ENCODE measurements at places on chromosomes 6 and 20.

DNA sequence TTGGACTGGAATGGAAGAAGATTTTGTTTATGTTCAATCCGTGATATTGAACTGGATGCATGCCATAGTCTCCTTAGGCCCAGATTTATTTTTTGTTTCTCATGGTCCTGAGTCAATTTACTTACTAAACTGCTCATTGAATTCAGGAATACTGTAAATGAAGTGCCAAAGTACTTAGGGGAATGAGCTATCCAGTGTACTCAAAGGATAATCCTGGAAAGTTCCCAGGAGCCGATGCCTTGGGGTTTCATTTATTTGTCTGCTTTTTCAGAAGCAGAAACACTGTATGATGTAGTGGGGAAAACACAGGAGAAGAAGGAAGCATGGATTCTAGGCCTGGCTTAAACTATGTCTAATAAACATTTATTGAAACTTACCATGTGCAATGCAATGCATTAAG is 56.1 kb upstream of the THEMIS start:
- DNase-seq = no peak

DNA sequence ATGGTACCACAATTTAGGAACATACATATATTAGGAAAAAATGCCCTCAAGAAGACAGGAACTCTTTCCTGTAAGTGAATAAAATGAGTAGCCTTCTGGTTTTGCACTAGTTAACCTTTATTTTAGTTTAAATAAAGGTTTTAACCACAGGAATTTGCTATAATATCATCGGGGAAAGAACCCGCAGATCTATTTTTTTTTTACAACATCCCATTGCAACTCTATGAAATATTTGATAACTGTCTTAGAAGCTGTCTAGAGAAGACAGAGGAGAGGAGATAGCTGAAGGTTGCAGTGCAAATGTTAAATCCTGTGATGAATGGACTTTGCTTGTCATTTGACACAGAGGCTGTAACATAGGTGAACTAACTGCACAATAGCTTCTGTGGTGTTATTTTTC is 69.5 kb downstream of the TINAG start:
- no peak for DNase-seq

DNA sequence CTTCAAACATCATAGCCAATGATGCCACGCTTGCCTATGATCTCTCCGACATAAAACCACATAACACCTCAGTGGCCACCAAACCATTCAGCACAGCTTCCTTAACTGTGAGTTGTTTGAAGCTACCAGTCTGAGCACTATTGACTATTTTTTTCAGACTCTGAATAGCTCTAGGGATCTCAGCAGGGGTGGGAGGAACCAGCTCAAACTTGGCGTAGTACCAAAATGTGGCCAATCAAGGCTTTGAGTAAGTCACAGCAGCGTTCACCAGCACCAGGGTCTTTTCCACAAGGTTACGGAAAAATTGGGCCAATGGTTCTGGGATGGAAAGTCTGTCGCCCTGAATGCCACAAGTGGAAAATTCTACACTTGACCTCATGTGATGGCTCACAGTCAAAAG is 70.6 kb downstream of the SMPDL3A start:
- no peak for DNase-seq

DNA sequence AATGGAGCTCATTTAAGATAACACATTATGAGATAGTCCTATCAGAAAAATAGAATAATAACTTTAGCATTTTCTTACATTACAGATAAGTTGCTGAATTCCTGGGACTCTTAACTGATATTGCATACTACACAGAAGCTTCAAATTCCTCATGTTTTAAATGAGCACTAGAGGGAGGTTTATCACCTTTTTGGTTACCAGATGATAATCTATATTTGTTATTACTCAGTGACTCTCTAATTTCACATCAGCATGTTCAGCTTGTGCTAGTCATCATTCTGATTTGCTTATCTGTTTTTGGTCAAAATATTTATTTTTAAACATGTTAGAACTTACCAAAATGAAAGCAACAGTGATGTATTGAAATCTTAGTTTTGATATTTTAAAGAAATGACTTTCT is 20.5 kb upstream of the GJA10 start:
- DNase-seq = no peak

- no peak for DNase-seq
These were observed 187.2 kb downstream of the TFAP2C start for GRCh38 chr20:56816349-56816748.

DNA sequence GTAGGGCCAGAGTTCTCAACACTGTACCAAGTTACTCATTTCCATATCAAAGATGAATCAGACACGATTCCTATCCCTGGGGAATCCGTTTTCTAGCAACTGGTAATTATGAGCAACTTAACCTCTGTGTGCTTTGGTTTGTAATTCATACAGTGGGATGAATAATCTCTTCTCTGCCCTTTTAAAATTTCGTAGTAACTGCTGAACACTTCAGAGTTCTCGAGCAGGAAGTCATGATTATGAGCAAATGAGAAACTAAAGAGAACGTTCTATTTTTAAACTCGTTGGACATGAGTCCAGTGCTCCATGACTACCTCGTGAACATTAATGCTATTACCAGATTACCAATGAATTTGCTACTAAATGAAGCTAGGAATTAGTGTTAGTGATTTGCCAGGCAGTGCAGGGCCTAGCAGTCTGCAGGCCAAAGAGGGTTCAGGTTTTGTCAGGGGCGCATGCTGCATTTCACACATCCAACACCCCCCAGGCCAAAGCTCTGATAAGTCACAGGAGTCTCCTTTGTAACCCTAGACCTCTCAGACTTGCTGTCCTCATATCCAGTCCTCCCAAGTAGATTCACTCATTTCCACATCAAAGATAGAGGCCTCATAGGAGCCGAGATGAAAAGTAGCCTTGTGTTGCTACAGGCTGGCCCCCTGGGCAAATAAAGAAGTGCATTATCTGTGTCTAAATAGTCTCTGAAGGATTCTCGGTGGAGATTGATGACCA is 45.8 kb upstream of the VSTM2L start:
- no peak for DNase-seq
